ENCODE measurements at places on chromosomes 16 and 17.

- no peak for DNase-seq
Observed at GRCh38 chr16:49112754-49113153, 168.9 kb downstream of the CBLN1 start.

DNA sequence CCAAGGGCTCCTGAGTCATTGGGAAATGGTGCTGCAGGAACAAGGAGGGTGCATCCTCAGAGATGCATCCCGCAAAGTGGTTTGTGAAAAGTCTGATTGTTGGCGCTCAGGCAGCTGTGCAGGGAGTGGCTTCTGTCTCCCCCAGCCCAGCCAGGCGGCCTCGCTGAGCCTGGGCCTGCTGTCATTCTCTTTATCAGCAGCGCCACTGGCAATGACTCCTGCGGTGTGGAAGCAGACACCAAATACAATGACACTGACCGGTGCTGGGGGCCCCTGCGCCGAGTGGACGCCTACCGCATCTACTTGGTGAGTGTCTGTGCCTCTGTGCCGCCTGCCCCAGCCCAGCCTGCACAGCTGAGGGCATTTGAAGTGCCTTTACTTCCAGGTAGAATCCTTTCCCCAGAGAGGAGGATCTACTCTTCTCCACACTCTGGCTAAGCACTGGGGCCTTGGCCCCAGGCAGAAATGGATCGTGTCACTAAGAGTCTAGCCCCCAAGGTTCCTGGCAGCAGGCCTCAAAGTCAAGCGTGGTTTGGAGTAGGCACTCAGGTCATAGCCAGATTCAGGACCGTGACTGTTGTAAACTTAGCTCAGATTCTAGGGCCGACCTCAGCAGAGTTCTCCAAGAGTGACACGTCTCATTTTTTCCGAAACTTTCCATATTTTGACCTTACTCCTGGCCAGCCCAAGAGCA is 19.3 kb upstream of the NAT9 start:
- no peak for DNase-seq

GRCh38 chr17:78359321-78359996 is 418 bp downstream of the SOCS3 start:
- DNase-seq: peak; percentile 53

GRCh38 chr17:55743103-55743679 is 7.7 kb upstream of the PCTP start:
- DNase-seq: no peak

- DNase-seq: no peak
Observed at GRCh38 chr17:33797181-33797580, 457.9 kb upstream of the CCL2 start.

GRCh38 chr16:65598621-65599020 is 476.8 kb upstream of the CDH11 start:
- DNase-seq: no peak

DNA sequence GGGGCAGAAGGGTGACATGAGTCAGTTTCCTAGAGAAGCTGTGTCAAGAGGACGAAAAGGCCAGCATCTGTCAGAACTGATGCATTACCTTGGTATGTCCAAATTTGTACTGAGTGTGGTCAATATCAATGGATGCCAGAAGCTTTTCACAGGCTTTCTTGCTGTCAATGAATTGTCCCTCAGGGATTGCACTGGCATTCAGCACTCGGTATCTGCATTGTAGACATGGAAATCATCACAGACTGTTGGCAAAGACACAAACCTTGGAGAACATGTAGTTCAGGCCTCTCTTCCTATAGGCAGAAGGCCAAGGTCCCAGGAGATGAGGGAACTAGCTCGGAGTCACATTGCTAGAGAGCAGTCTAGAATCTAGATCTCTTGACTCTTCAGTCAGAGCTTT is 16.6 kb downstream of the MYH3 start:
- no peak for DNase-seq

DNA sequence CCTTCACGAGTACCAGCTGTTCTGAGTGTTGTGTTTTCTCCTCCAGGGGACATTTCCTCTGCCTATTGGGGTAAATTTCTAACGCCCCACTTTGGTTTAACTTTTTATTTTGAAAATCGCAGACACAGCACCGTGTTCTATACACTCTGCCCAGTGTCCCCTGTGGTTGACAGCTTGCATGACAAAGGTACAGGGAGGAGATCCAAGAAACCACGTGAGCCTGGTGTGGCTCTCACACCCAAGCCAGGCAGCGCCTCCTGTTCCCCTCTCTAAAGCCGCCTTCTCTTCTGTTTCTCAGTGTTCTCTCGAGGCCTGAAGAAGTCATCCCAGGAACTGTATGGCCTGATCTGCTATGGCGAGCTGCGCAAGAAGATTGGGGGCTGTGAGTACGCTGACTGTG is 25.4 kb downstream of the CRAMP1 start:
- DNase-seq: no peak

DNA sequence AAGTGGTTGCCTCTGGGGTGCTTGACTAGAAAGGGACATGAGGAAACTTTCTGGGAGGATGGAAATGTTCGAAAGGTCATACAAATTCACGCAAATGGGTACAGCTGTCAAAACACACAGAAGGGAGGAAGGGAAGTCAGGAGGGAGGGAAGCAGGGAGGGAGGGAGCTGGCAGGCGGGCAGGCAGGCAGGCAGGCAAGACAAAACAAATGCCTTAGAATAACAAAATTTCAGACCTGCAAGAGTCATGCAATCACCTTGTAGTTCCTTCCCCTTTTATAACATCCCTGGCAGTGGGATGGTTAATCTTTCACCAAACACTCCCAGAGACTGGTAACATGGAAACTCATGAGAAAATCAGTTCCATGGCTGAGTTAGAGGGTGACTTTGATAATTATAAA is 189.2 kb downstream of the STX8 start:
- no peak for DNase-seq

- no peak for DNase-seq
Observed at GRCh38 chr16:85645021-85645589, 32.0 kb downstream of the GSE1 start.

DNA sequence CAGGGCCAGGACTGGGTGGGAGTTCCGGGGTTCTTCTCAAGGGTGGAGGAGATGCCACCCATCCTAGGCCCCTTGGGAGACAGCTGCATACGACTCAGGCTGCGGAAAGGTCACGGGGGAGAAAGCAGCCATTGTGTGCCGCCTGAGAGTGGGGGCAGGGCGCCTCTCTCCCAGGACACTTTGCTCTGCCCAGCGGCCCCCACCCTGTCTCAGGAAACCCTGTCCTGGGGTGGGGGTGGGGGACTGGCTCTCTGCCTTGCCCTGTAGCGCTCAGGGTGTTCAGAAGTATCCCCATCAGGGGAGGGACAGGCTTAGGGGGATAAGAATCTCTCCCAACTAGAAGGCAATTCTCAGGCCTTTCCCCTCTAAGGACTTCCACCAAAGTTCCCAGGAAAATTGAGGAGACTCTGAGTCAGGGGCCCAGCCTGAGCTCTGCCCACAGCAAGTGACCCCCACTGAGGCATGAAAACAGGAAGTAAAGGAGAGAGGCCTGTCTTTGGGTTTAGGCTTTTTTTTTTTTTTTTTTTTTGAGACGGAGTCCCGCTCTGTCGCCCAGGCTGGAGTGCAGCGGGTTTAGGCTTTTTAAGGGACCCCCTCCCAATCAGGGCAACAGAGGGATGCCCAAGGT is 4.9 kb downstream of the GIT1 start:
- DNase-seq: no peak

- no peak for DNase-seq
Observed at GRCh38 chr17:57773557-57773956, 28.5 kb upstream of the CCDC182 start.

DNA sequence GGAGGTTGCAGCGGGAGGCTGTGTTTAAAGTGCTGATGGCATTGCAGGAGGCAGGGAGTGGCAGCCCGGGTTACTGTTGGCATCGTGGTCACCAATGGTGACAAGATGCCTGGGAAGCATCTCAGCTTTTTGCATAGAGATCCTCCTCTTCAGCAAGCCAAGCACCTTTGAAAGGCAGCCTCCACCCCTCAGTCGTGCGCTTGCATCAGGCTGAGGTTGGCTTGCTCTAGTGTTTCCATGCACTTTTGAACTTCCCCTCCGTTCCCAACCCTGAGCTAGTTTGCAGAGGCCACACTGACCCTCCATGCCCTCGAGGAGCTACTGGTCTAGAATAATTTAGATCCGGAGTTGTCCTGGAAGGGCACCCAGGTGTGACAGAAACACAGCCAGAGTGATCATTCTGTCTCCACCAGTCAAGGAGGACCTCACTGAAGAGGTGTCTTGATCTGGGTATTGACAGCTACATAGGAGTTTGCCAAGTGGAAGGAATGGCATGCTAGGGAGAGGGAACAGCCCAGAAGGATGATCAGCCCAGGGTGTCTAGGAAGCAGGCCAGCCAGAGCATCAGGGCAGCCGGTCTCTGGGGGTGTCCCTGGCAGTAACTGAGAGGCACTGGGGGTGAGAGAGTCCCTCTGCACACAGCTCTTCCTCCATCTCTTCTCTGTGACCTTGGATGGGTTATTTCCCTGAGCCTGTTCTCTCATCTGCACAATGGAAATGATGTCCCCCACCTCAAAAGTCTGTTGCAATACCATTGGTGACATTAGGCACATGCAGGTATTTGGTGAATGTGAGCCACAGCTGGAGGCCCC is 7.7 kb downstream of the BEAN1 start:
- no peak for DNase-seq

DNA sequence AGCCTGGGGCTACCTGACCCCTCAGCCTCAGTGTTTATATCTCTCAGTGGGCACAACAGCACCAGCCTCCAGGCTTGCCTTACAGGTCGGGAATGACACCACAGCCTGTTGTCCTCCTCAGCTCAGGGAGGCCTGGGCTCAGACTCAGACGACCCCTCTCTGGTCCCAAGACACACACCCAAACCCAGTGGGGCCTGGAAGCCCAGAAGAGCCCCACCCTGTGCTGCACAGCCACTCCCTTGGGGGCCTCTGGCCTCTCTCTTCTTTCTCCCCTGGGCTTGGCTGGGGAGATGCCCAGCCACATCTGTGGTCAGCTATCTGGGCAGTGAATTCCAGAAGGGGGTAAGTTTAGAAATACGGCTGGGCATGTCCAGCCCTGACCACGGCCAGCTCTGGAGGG is 2.4 kb downstream of the NATD1 start:
- no peak for DNase-seq

DNA sequence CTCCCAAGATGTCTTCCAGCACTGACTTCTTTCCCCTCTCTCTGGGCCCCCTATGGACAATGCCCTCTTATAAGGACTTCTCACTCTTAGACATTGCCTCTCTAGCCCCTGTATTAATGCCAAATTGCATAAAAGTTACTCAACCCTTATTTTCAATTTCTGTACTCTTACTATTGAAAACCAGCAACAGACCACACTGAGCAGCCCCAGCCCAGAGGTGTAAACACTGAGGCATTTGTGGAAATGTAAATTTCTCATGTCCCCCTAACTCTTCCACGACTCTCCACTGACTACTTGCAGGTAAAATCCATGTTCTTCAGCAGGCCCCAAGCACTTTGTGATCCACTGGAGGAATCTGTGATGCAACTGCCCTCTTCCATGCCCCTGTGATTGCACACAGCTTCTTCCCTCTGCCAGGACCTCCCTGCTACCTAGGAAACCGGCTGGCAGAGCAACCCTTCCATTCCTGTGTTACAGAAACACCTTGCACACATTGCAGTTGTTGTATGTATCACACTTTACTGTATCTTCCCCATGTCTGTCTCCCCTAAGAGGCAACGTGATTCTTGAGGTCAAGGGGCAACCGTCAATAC is 4.4 kb downstream of the N4BP1 start:
- DNase-seq: no peak

DNA sequence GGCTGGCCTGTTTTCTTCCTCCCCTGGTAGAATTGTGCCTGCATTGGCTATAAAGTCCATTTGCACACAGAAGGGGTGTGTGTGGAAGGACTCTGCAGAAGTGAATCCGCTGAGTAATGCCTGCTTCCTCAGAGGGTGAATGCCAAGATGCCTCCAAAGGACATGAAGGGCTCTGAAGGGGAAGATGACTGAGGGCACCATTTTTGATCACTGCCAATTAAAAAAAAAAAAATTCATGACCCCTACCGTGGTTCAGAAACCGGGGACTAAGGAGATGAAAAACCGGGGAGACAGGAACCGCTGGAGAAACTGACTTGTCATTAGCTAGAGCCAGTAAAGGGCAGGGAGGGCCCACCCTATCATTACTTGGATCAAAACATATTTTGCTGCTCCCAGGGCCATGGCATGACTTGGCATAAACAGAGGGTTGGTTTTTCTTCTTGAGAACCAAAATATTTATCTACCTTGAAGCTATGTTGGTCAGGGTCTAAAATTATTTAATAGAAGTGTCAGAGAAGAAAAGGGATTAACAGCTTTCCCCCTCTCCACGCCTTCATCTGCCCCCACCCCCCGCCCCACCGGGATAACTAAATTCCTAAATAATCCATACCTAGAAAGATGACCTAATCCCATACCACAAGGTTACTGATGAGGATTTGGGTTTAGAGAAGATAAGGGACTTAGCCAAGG is 3.6 kb upstream of the USP7 start:
- no peak for DNase-seq

- no peak for DNase-seq
Observed at GRCh38 chr17:6686026-6686425, 27.1 kb downstream of the SLC13A5 start.

- no peak for DNase-seq
Observed at GRCh38 chr17:78759969-78760352, 22.1 kb downstream of the CYTH1 start.

DNA sequence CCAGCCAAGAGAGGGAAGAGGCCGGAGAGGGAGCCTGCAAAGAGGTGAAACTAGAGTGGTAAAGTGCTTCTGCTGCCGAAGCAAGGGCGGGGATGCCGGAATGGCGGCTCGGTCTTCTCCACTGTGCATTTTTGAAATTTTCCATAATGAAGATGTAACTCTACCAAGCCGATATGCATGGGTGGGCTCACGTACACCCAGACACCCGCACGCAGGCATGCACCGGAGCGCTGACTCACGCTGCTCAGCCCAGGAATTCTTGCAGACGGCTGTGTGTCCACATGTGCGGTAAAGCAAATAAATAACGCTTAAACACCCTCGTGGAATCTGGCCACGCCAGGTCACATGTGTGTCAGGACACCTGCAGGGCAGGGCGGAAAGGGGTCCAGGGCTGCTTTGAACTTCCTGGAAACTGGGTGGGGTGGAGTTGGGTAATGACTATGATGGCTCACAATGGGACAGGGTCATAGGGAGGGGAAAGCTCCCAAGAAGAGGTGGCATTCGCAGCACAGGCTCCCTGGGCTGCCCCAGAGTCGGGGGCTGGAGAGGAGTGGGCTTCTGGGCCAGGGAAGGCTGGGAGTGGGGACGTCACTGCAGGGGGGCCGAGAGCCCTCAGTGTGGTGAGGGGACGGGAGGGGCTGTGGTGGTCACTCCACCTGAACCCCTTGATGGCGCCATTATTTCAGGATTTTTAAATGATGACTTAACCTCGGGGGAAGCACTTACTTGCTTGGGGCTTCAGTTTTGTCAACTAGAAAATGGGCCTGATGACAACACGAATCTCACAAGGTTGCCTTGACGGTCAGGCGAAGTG is 265.5 kb downstream of the PARN start:
- no peak for DNase-seq

Data from activated naive CD4-positive, alpha-beta T cell treated with anti-CD3 and anti-CD28 coated beads for 36 hours (primary cell).